Stromal cell of bone marrow (primary cell): ENCODE measurements at places on chromosomes 5 and 9.

- no peak for DNase-seq
Observed at GRCh38 chr9:133979921-133980863, 11.9 kb downstream of the VAV2 start.

DNA sequence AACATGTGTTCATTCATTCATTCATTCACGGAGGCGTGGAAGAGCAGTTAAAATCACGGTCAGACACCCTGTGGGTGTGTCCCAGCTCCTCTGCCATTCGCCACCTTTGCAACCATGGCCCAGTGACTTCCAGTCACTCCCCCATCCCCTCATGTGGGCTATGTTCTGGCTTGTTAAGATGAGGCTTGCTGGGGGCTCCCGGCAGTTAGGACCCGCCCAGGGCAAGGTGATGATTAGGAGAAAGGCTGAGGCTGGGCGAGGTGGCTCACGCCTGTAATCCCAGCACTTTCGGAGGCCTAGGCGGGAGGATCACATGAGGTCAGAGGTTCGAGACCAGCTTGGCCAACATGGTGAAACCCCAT lies 24.9 kb upstream of the PTGES start:
- no peak for DNase-seq

- DNase-seq, result no peak
Observed at GRCh38 chr9:93949073-93949693, 6.0 kb downstream of the BARX1 start.

DNA sequence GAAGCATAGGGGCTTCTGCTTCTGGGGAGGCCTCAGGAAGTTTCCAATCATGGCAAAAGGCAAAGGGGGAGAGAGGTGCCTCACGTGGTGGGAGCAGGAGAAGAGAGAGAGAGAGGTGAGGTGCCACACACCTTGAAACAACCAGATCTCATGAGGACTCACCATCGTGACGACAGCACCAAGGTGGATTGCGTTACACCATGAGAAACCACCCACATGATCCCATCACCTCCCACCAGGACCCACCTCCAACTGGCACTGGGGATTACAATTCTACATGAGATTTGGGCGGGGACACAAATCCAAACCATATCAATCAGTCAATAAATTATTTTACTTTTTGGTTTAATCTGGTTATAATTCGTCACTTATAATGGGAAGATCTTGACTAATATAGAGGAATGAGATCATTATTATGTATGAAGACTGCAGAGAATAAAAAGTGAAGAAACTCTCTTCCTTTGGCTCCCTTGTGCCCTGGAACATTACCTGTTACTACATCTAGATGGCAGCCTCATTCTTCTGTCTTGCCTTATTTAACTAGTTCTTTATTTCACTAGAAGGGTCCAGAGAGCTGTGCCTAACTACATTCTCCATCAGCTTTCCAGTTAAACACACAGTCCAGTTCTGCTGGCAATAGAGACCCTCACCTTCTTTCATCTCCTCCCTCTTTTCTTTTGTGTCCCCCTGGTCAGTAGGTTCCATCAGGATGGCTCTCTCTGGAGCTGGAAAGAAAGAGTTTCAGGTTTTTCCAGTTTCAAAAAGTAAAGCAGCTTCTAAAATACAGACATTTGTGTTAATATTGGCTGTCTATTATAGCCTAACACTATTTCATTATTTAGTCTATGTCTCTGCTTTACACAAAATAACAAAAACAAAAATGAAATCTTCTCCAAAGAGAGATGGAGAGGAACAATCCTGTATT lies 21.7 kb upstream of the SPINK7 start:
- DNase-seq, result peak; percentile 3

GRCh38 chr5:165497707-165498106 lies 1992.3 kb downstream of the MAT2B start:
- DNase-seq, result peak; percentile 9

- no peak for DNase-seq
Observed at GRCh38 chr5:170166101-170166500, 60.4 kb downstream of the FOXI1 start.

- DNase-seq, result no peak
Observed at GRCh38 chr5:159402311-159402710, 72.0 kb upstream of the IL12B start.

GRCh38 chr5:73501406-73501805 lies 3.2 kb downstream of the BTF3 start:
- no peak for DNase-seq

- DNase-seq, result no peak
Observed at GRCh38 chr9:125268394-125269013, 6.9 kb downstream of the GAPVD1 start.

DNA sequence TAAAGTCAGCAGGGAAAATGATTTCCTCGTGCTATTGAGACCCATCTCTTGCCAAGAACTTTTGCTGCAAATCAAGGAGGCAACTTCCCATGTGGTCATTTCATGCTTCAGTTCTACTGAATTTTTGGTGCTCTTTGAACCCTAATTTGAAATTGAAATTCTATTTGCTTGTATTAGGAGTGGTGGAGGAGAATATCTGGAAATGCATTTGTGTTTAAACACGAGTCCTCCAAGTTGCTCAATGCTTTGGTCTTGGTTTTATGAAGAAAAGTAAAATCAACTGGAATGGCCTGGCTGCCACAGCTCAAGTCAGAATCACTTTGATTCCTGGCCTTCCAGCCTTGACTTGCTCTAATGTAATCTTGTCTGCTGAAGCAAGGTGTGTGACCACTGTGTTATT lies 613.2 kb downstream of the TLE1 start:
- no peak for DNase-seq

GRCh38 chr5:133317558-133317957 lies 265.7 kb downstream of the HSPA4 start:
- no peak for DNase-seq

DNA sequence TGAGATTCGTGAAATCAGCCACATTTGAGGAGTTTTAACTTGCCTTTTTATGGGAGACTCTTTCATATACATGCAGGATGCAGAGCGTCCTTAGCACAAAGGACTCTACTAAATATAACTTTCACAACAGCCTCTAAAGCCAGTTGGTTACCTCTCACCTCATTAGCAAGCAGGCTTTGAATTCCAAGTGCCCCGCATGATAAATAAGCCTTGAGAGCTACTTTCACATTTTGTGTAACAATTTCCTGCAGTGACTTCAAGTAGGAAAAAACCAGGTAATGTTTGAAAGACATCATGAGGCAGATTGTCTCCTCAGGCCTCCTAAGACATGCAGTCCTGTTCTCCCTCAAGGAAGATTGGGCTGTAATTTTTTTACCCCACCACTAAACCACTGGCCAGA lies 50.5 kb downstream of the RALGPS1 start:
- no peak for DNase-seq

GRCh38 chr9:71752352-71752751 lies 16.0 kb downstream of the CEMIP2 start:
- DNase-seq, result no peak

DNA sequence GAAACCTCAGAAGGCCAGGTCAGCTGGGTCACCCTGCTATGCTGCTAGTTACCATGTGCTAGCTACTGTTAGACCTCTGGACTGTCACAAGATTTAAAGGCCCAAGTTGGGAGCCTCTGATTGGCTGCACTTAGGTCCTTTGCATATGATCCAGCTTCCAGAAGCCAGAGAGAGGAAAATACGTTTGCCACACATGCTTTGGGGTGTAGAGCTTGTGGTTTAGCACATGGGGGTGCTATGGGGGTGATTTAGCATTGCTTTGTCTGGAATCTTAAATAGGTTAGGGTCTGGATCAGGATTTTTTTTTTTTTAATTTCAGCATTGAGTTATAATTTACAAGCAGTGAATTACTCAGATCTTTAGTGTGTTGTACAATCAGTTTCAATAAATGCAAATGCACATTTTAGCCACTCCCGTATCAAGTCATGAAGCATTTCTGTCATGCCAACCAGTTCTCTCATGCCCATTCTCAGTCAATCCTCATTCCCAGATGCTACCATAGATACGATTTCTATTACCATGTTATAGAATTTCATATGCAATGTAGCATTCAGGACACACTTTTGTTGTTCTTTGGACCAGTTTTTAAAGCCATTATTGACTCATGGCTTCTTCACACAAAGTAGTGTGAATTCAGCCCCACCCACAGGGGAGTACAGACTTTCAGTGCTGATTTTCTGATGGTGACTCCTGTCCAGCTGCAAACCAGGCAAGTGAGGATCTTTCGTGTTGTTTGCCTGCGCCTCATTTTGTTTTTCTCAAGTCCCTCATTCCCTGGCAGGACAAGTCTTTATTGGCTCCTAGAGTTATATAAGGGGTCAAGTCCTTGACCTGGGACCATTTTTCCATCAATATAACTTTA lies 250.4 kb downstream of the LRRC70 start:
- DNase-seq, result no peak

DNA sequence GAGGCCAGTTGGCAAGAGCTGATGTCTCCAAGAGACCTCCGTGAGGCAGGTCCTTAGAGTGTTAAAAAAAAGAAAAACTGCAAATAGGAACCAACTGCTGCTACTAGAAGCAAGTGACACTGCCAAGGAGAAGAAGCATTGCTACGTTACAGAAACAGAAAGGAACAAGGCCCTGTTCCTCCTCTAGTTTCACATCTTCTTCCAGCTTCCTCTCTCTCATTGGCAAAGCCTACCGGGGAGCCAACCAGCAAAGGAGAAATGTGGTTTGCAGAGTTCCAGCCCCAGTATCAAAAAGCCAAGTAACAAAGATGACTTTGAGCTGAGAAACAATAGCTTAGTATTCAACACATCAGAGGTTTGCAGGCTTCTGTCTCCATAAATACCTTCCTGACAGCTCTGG lies 145.9 kb downstream of the PRELID2 start:
- no peak for DNase-seq

GRCh38 chr5:122180863-122181548 lies 51.7 kb downstream of the ZNF474 start:
- DNase-seq, result peak; percentile 82

- DNase-seq, result no peak
Observed at GRCh38 chr5:180107005-180107404, 35.4 kb upstream of the RNF130 start.

- DNase-seq, result peak; percentile 57
Observed at GRCh38 chr5:5270958-5271785, 131.0 kb downstream of the ADAMTS16 start.

DNA sequence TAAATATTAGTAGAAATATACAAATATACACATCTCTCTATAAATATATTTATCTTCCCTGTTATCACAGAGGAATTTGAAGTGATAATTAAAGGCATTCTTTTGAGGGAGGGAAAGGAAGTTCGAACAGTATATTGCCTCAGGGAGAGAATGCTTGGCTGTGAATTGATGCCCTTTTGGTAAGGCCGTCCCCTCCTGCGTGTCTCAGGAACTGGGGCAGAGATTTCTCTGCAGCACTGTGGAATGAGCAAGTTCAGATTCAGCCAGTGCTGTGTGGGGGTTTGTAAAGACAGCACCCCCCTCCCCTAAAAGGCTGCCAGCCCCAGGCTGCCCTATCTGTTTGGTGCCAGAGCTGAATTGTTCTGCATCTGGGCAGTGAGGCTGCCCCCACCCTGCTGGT lies 42.0 kb downstream of the UBE2QL1 start:
- no peak for DNase-seq

DNA sequence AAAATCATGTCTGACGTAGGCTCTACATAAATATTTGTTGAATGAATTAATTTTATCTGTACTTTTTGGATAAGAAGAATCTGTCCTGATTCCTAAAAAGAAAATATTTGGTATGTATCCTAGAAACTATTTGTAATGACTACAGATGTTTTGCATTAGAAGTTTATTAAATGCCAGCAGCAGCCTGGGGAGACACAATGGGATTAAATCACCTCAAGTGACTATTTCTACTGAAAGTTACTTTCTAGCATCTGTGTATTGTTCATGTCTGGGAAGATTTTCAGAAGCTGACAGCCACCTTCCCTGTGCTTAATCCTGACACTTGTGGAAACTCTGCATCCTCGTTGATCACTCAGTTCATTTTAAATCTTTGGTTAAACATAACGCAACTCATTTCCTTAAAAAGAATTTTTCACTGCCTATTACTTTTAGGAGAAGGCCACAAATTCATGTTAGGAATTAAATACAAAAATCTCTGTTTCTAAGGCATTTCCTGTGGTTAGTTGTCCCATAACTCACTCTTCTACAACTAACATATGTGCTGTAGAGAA lies 209.3 kb upstream of the PPP1R2B start:
- DNase-seq, result peak; percentile 10

DNA sequence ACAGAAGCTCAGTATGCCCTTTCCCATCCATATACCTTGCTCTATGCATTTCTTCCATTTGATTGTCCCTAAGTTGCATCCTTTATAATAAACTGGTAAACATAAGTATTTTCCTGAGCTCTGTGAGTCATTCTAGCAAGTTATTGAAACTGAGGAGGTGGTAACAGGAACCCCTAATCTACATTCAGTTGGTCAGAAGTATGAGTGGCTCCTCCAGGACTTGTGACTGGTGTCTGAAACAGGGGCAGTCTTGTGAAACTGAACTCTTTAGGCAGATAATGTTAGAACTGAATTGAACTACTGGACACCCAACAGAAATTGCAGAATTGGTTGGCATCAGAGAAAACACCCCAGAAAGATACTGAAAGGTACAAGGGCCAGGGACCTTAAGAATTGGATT lies 133.1 kb upstream of the POU5F2 start:
- no peak for DNase-seq

DNA sequence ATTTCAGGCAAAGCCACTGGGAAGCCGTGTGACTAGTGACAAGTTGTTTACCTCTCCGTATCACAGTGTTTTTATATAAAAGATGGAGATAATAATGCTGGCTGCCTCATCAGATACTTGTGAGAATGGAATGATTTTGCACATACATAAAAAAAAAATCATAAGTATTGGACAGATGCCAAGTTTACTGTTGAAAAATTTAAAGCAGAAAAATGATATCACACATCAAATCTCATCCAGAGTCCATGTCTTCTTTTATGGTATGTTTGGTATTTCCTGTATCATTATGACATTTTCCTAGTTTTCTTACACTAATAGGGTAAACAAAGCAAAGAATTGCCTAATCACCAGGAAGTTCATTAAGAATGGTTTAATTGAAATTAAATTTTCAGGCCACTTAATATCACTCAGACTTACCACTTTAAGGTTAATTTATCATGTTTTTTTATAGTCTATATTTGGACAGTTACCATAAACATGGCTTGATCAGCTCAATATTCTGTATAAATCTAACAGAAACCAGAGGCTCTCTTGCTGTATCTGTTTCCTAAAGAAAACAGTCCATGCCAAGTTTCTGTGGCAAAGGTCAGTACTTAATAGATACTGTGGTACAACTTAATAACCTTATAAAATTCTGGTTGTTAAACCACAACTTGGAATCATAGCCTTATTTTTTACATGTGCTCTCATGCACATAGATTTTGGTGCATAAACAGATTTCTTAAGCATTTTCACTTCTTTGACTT lies 656.5 kb upstream of the RIOK2 start:
- DNase-seq, result no peak

DNA sequence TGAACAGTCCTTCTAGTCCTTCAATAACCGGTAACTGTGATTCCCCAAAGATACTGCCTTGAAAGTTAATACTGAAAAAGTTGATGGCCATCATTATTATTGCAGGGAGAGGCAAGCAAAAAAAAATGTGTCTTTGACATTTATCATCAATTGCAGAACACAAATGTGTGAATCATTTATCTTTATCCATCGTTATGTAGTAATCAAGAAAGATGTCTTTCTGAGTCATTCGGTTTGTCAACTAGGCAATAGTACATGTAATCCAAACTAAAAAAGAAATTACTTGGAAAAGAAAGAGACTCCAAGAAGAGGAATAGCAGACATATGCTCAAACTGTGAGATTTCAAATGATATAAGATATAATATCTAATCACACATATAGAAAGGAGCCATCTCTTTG lies 473.0 kb downstream of the CETN3 start:
- no peak for DNase-seq
